Urothelium cell line (cell line): ENCODE measurements at places on chromosomes 4 and X.

DNA sequence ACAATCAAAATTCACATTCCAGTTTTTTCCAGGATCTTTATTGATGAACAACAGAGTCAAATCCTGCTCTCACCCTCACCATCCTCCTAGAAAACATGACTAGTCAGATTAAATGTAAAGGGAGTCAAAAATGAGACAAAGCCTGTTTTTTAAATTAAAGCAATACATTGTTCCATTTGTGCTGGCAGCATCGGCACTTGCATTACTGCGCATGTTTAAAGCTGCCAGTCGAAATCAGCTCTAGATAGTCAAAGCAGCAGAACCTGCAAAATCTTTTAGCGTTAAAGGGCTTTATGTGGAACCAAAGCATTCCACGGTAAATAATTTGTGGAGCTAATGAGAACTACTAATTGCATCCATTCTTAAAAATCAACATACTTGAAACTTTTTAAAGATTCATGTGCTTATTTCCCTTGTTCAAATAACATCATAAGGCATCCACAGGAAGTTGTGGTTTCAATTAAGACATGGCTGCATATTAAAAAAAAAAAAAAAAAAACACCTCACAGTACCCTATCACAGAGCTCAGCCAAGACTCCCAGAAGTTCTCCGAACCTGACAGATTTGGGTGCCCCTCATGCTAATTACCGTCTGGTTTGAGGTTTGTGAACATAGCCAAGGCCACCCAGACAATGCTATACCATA is 82.2 kb downstream of the SH3KBP1 start:
- no peak for DNase-seq

- no peak for DNase-seq
Observed at GRCh38 chrX:42746606-42747005, 31.4 kb downstream of the PPP1R2C start.

GRCh38 chrX:149829751-149830191 is 48.0 kb downstream of the MAGEA9 start:
- peak; percentile 3 for DNase-seq

- no peak for DNase-seq
Observed at GRCh38 chrX:74344280-74344622, 40.3 kb downstream of the ZCCHC13 start.

GRCh38 chr4:176778491-176778890 is 14.2 kb downstream of the VEGFC start:
- no peak for DNase-seq

- DNase-seq, result no peak
Observed at GRCh38 chr4:177671387-177671786, 229.2 kb upstream of the AGA start.
